ENCODE measurements at places on chromosomes 1 and 21.

DNA sequence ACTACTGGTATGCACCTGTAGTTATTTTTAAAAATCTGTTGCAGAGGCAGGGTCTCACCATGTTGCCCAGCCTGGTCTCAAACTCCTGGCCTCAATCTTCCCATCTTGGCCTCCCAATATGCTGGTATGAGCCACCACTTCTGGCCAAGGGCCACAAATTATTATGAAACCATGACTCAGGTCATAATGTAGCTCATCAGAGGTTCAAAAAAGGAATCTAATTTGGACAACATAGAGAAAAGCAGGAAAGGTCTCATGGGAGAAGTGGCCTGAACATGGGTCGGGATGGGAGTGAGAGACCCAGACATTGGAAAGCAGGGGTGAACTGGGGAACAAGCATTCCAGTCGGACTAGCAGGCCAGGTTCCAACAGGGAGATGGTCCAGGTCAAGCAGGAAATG lies 45.2 kb upstream of the C1orf198 start:
- no peak for DNase-seq

- no peak for DNase-seq
Observed at GRCh38 chr1:189253601-189254350, 1223.9 kb downstream of the BRINP3 start.

DNA sequence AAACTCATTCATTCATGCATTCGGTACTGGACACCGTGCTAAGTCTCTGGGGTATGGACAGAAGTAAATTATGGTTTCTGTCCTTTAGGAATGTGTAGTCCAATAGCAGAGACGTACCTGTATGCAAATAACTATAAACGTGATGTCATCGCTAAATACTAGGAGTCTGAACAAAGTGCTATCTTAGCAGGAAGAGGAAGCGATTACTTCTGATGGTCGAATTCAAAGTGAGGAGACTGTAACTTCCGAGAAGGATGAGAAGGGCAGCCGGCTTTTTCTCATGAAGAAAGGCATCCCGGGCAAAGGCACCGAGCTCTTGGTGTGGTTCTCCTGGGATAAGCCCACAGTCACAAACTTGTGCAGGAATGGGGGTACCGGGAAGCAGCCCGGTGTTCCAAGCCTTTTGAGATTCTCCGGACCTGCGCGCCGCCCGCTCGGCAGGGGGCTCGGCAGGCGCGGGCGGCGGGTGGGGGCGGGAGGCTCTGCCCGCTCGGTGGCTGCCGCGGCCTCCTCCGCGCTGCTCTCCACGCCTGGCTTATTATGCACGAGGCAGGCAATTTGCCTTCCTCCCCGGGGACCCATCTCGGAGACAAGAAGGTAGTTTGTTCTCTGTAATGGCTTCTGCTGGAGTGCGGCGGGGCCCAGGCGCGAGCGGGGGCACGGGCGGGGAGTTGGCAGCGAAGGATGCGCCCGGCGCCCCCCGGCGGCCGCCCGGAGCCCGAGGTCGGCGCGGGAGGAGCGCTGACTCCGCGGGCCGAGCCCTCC lies 67.5 kb upstream of the CD1D start:
- no peak for DNase-seq

- DNase-seq, result no peak
Observed at GRCh38 chr1:185672719-185673360, 61.4 kb upstream of the HMCN1 start.

- no peak for DNase-seq
Observed at GRCh38 chr1:160154790-160155189, 3.4 kb downstream of the ATP1A4 start.

GRCh38 chr1:117629625-117630422 lies 24.0 kb downstream of the TENT5C start:
- no peak for DNase-seq

GRCh38 chr1:156840186-156840897 lies 18.6 kb downstream of the INSRR start:
- no peak for DNase-seq

DNA sequence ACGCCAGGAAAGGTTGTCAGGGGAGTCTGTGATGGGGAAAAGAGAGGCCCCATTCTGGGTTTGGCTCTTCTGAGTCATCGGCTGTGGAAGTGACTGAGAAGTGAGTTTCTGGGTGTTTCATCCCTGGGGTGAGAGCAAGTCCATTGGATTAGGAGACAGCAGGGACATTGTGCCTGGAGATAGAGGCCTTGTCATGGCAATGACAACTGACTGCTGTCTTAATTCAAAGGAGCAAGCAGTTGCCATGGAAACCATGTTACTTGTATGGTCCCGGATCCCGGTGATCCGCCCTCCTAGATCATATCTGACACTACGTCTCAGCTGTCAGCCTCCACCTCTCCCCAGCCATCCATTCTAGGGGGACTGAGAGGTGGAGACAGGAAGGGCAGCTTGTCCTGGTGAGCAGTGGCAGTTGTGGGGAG lies 34.4 kb downstream of the KIAA0040 start:
- no peak for DNase-seq

DNA sequence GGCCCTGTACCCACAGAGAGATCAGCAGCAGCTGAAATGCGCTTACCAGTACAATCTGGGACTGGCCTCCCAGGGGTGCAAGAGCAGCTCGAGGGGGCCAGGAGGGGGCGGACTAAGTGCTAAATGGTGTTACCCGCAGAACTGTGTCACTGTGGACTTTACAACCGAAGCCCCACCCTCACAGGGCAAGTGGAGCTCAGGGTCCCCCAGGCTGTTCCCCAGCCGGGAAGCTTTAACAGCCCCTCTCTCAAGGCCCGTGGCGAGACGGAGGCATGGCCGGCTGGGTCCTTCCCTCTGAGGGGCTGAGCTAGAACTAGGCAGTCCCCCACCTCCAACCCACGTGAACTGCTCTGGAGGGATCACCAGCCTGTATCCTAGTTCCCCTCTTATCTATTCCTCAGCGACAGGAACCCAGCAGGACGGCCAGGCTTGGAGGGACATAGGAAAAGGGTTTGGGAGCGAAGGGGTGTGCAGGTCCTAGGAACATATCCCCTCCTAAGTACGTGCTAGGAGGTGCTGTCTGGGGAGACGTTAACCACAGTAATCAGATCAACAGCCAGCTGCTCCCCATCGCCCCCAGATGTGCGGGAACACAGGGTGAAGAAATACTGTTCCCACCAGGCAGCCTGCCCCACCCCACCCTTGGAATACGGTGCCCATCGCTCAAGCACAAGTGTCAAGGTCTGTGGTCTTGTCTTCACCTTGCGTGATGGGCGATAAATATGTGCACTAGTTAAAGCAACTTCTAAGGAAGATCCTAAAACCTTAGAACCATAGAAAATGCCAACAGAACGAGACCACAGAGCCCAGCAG lies 24.4 kb downstream of the ZBTB17 start:
- no peak for DNase-seq

GRCh38 chr1:7885513-7886404 lies 32.9 kb upstream of the UTS2 start:
- DNase-seq, result no peak

- no peak for DNase-seq
Observed at GRCh38 chr1:177755851-177756560, 213.9 kb downstream of the SEC16B start.

- no peak for DNase-seq
Observed at GRCh38 chr1:8481650-8482380, 163.9 kb downstream of the SLC45A1 start.

DNA sequence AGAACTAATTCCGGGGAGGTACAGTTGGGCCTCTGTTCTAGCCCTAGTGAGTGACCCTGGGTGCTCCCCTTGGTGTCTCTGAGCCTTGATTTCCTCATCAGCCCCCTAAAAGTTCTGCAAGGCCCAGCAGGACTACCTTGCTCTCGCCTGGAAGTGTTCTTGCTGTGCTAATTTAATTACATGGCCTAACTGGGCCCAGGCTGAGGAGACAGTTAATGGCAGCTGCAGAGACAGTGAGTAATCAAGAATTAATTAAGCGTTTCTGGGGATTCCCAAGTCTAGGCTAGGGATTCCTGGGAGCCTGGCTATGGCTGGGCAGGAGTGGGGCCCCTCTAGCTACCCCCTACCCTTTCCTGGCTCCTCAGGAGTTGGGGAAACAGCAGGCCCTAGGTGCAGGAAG lies 24.7 kb upstream of the DMBX1 start:
- DNase-seq, result no peak

DNA sequence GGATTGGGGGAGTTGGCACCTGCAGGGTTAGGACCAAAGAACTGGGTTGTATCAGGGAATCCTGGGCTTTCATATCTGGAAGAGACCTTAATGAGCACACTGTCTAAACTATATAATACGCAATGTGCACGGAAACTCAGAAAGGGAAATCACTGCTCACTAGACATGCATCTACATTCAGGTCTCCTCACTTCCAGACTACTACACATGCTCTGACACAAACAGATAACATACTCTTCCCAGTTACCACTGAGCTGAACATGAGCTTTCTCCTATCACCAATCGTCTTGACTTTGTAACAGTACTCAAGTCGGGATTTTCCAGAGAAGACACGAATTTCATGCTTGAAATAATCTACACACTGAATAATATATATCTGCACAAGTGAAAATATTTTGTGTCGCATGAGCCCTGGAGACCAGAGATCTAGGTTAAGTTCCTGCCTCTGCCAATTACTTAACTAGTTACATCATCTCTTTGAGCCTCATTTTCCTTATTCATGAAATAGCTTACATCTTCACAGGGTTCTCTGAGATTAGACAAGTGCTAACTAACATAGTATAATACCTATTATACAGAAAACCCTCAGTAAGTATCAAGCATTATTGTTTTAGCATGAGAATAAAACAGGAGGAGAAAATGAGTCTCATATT lies 101.1 kb downstream of the JAK1 start:
- DNase-seq, result no peak
